NCI-H1694 treated with DMSO at 0.1 percent for 48 hours (cell line): ENCODE measurements at places on chromosomes 5 and 9.

DNA sequence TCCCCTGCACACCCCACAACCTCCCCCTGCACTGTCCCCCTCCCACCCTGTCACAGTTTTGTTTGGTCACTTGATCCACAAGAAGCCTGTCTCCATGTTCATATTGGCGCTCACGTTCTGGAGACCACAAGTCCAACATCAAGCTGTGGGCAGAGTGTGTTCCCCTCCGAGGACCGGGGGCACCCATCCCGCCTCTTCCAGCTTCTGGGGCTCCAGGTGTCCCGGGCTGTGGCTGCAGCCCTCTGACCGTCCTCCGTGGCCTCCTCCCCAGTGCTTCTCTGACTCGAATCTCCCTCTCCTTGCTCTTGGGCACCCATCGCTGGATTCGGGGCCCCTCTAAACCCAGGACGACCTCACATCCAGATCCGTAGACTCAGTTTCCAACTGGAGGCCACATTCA is 49.2 kb downstream of the PLEKHG4B start:
- DNase-seq = no peak

DNA sequence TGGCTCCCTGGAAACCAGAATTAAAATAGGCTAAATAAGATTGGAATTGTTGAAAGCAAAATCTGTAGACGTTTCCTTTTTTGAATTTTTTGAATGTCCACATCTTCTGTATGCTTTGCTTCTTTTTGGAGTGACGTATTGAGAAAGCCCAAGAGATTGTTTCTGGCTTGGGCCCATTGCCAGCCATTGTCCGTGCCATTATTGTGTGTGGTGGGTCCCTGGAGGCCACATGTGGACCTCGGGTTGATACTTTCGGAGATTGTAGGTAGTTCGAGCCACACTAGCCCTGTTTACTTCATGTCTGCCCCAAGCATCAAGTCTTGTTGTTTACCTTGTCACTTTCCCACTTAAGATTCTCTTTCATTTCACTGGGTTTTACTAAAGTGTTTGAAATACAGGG is 106.0 kb downstream of the PALM2AKAP2 start:
- DNase-seq = no peak

- DNase-seq = no peak
These were observed 11.8 kb downstream of the S100Z start for GRCh38 chr5:76861612-76862011.

DNA sequence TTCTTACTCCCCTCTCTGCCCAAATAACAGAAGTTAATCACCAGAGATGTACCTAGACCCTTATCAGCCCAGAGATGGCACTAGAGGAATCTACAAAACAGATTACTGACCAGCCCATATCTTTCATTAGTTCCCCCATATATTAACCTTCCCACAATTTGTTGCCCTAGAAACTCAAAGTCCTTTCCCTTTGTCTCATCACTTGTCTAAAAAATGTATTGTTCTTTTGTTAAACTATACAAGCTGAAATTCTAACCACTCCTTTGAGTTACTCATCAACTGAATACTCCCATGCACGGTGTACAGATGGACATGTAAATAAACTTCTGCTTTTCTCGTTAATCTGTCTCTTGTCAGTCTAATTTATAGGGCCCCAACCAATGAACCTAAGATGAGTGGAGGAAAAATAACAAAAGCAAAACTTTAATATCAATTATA is 130.9 kb downstream of the CCDC192 start:
- no peak for DNase-seq

GRCh38 chr5:138724470-138725146 is 28.6 kb upstream of the CTNNA1 start:
- no peak for DNase-seq

DNA sequence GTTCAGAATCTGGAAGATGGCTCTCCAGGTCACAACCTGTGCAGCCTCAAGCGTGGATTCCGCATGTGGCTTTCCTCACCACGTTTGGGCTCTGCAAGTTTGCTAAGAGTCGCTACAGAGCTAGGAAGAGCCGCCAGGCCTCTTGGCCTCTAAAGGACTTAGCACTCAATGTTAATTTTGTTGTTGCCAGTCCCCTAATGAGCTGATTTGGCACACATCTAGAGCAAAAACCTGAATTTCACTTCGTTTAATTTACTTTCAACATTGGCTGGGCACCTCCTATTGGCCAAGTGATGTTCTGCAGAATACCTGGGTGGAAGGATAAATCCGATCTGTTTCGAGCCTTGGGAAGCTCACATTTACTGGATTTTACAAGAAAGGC is 65.8 kb upstream of the UNC5A start:
- DNase-seq = peak; percentile 38

- DNase-seq = no peak
These were observed 23.8 kb upstream of the OTULIN start for GRCh38 chr5:14640765-14641164.

DNA sequence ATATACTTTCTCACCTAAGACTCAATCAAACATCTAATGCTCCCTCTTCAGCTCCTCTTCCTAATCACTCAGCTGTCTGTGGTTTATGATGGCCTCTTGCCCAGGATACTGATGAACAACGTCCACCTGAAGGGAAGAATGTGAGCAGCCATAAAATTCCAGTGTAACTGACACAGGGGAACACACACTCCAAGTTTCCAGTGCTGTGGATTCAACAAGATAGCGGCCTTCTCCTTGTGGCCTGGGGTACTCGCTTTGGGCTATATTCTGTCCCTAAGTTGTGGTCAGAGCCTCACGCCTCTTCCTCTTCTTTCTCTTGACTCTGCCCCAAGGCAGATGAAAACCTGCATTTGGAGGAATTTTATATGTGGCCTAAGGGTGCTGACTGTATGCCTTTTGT is 11.7 kb downstream of the B4GALT1 start:
- no peak for DNase-seq

DNA sequence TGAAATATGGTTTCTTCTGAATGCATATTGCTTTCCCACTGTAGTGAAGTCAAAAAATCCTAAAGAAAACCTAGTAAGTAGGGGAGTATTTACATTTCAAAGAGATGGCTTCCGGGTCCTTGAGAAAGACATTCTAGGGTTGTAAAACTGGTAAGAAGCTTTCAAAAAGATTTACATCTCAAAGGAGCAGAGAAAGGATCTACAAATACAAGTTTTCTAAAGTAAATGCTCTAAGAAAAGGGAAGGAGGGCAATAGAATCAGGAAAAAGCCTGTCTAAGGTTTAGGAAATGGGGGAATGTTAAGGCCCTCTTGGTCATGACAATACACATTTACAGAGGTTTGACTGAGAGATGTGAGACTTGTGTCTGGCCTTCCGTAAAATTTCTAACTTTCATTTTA is 16.7 kb upstream of the TRPC7 start:
- DNase-seq = no peak

- no peak for DNase-seq
These were observed 66.3 kb downstream of the FBXL7 start for GRCh38 chr5:15566306-15566705.

DNA sequence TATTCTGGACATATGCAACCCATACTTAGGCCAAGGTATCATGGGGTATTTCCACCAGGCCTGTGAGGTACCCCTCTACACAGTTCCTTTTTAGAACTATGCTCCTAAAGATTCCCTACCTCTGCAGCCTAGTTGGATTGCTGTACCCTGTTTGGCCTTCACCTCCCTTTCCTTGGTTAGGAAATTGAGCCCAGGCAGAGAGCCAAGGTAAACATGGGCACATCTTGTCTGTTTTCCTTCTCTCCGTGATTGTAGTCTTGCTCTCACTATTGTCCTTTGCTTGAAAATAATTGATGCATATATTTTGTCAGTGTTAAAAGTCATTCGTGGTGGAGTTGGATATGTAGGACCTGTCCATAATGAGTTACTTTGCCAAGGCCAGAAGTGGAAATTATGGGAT is 26.7 kb downstream of the BDP1 start:
- no peak for DNase-seq

DNA sequence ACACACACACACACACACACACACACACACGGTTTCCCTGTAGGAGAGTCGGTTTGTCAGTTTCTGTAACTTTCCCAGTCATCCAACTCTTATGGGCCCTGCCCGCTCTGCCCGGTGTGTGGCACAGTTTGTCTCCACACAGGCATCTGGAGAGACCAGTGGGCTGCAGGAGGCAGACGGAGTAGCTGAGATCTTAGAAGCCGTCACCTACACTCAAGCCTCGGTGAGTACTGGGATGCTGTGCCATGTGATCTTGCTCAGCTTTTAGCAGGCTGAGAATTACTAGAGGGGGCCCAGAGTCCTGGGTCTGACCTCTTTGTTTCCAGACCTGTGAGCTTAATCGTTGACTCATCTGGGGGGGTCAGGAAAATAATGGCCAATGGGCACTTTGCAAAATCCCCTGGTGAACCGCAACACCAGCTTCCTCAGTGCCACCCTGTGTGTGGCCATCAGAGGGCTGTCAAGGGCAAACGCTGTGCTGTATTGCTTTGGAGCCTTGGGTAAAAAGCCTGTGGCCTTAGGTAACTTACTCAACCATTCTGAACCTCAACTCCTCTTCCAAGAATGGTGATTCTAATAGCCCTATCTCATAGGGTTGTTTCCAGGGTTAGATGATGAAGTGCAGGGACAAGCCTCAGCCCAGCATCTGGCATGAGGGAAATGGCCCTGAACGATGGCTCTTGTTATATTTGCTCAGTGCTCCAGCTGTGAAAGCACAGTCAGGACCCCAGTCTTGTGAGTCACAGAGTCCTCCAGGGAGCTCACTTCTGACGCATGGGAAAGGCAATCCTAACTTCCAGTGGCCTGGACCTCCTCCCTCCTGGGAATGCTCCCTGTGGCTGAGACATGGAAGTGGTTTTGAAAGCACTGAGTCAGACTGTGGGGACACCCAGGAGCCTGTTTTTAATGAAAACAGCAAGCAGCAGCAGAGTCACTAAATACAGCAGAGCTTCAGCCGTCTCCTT is 45.6 kb downstream of the COL15A1 start:
- no peak for DNase-seq

DNA sequence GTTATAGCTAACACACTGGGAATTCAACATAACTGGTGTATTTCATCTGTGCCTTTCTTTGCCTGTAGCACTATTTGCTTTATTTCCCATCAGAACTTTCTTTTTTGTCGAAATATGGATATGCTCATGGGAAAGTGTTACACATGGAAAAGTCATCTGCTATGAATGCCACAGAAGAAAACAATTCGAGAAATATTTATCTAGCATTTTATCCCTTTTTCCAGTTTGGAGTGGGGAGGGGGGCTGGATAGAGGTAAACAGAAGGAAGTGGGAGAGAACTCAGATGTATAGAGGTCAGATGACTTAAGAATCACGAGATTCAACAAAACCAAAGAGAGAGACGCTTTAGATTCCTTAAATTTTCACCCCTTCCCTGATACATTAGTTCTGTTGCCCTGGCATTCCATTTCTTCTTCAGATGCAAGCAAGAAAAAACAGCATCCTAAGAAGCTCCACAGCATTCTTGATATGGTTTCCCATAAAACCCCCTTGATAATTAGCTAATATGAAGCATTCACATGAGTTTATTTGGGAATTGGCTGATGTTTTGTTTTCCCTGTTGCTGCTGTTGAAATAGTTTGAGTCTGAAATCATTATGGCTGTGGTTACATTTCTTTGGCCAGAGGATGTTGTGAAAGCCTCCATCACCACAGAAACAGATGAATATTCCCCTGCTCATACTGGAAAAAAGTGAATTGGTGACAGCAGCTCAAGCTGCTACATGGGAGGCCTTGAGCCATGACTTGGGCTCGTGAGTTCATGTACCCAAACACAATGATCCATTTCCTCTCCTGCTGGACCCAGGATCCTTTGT is 335.8 kb upstream of the DAB2 start:
- no peak for DNase-seq

GRCh38 chr9:121192518-121192917 is 9.2 kb downstream of the RAB14 start:
- DNase-seq = no peak

- DNase-seq = no peak
These were observed 15.7 kb downstream of the NFX1 start for GRCh38 chr9:33306037-33306436.

DNA sequence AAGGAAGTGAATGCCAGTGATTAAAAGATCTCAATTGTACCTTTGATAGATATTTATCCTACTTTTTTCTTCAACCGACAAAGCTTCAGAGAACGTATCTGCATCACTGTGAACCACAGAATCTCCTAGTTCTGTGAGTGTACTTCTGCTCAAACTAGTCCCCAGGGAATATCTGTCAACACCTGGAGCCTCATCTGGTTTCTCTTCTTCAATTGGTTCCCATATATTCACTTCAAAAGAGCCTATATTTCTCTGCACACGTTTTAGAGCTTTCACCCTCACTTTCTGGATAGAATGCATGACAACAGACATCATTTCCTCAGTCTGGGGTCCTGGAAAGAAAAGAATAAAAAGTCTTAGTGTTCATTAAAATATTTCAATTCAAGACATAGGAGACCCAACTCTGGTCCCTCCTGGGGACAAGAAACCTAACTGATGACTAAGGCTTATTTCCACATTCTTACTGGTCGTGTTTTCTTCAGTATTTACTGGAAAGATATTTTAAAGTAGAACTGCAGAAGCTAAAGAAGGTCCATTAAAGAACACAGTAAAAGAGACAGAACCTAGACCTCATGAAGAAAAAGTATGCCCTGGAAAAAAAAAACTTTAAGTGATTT is 64.3 kb downstream of the CPLANE1 start:
- DNase-seq = no peak

DNA sequence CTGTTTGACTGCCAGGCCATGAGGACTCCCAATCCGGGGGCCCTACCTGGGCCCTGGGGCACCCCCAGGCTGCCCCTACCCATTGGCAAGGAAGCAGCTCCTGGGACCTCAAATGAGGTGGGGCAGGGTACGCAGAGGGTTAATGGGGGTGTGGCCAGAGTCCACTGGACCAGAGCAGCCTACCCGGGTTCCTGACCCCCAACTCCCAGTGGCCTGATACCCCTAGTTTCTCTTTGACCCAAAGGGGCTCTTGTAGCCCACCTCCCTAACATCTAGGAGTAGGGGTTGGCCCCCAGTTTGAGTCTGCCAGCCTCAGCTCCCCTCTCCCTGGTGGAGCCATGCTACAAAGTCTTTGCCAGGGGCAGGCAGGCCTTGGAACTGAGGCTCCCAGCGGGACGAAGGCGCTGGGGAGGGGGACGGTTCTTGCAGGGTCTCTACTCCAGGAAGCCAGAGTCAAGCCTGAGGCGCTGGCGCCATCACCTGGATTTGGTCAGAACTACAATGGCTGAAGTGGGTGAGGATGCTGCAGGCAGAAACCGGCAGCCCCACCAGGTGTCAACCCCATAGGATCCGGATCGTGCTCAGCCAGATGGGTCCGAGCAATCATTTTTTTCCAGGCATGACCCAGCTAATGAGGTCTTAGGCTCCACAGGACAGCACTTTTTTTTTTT is 8.4 kb upstream of the CERCAM start:
- peak; percentile 57 for DNase-seq

- no peak for DNase-seq
These were observed 293.0 kb downstream of the ZNF608 start for GRCh38 chr5:124453221-124454051.

DNA sequence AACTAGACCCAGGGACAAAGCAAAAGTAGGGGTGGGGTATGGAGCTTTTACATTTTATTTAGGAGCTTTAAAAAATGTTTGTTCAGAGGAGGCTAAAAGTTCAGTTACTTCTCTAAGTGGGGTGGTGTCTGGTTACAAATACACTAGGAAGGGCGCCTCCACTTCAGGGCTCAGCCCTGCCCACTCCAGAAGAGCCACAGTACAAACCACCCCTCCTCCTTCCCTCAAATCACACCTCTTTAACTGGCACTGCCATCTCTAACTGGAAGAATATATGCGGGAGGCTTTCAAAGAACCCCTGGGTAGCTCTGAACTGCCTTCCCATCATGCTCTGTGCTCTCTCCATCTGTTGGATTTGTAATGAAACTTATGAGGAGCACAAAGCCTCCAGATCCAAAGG is 98.8 kb upstream of the NFIB start:
- no peak for DNase-seq

GRCh38 chr9:131475956-131476776 is 26.6 kb upstream of the POMT1 start:
- peak; percentile 54 for DNase-seq

- no peak for DNase-seq
These were observed 103.1 kb downstream of the SERINC5 start for GRCh38 chr5:80152778-80153177.
